ENCODE measurements at places on chromosomes 2 and 18.

GRCh38 chr18:816088-816653 is 4.1 kb upstream of the YES1 start:
- no peak for DNase-seq

- no peak for DNase-seq
These were observed 61.1 kb downstream of the ANTXR1 start for GRCh38 chr2:69073928-69074570.

DNA sequence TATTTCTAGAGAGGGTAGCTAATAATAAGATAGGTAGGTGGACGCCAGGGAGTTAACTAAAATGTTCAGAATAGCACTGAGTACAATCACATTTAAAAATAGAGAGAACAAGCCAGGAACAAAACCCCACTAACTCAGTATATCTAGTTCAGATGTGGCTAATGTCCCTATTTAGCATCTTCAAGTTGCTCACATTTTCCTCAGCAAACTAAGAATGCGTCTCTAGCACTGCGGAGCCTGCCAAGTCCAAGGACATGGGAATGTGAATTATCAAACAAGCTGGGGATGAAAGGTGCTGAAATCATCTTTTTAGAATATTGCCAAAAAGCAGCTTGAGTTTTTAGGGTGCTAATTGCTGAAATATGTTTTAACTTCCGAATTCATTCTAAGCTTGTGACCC is 398.5 kb upstream of the FIGN start:
- no peak for DNase-seq

GRCh38 chr2:235129850-235130249 is 178.0 kb downstream of the SH3BP4 start:
- no peak for DNase-seq

GRCh38 chr2:103809415-103809814 is 1044.5 kb upstream of the POU3F3 start:
- DNase-seq = no peak

- no peak for DNase-seq
These were observed 221.0 kb upstream of the EPAS1 start for GRCh38 chr2:46076251-46076650.

DNA sequence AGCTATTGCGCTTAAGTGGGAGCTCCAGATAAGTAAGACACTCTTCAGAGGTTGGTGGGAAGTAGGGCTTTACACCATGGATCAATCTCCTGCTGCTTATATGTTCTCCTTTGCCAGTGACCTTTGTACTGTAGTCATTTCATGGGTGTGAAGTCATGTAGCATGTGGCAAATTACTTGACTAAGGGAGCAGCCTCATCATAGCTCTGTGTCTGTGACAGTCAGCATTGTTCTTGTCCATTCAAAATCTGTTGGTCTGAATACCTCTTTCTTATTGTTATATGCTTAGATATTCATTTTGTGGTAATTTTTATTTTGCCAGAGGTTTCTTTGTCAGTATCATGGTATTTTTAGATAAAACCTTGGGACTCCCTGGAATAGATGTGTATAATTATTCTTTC is 18.2 kb downstream of the SLC4A1AP start:
- no peak for DNase-seq

DNA sequence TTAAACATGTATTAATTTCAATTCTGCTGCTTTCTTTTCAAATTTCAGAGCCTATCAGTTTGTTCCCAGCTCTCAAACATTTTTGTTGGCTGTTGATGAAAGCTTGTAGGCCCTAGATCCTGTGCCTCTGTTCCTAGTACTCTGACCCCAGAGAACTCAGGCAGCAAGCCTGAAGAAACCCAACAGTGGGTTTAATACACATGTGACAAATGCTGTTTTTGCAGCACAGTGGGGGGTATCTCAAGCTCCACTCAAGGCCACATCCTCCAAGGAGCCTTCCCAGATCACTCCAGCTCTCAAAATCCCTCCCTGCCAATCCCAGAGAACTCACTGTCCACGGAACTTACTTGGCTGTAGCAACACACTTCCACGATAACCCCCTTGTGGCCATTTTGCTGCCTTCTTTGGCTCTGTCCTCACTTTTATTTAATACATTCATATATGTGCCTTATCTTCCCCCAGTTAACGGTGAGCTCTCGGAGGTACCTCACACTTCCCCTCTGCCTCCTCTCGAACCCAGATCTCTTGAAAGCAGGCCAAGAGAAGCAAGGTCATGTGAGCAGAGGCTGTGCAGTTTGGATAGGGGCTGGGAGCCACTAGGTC is 122.4 kb downstream of the TNS1 start:
- DNase-seq = no peak

- DNase-seq = no peak
These were observed 77.4 kb upstream of the DNMT3A start for GRCh38 chr2:25418944-25419677.

DNA sequence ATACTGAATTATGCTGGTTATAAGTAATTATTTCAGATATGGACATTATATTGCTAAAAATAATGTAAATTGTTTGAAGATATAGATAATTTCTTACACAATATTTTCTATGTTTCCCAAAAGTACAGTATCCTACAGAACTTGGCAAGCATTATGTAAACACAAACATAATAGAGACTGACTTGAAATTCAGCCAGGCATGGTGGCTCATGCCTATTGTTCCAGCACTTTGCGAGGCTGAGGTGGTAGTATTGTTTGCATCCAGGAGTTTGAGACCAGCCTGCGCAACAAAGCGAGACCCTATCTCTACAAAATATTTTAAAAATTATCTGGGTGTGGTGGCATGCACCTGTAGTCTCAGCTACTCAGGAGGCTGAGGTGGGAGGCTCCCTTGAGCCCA is 1300.5 kb upstream of the DDX18 start:
- no peak for DNase-seq

- DNase-seq = peak; percentile 70
These were observed 159.4 kb downstream of the PIK3C3 start for GRCh38 chr18:42114310-42114943.

DNA sequence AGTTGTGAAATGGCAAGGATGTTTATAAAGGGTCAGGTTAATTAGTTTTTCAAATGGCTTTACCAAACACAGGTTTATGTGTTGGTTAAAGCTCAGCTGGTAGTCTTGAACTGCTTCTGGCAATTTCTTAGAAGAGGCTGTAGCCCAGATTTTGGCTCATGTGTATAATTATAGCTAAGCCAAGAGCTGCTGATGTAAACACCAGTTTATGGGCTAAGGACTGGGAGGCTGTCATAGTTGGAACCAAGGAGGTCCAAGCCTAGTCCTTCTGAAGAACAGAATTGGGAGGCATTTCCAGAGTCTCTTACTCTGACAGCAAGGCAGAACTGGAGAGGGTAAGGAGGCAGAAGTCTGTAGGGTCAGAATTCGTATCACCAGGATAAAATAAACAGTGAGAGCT is 25.4 kb downstream of the UBE2E3 start:
- no peak for DNase-seq

GRCh38 chr2:151762694-151763093 is 28.4 kb upstream of the NEB start:
- DNase-seq = no peak

- DNase-seq = no peak
These were observed 12.7 kb downstream of the ZNF24 start for GRCh38 chr18:35331367-35332087.

DNA sequence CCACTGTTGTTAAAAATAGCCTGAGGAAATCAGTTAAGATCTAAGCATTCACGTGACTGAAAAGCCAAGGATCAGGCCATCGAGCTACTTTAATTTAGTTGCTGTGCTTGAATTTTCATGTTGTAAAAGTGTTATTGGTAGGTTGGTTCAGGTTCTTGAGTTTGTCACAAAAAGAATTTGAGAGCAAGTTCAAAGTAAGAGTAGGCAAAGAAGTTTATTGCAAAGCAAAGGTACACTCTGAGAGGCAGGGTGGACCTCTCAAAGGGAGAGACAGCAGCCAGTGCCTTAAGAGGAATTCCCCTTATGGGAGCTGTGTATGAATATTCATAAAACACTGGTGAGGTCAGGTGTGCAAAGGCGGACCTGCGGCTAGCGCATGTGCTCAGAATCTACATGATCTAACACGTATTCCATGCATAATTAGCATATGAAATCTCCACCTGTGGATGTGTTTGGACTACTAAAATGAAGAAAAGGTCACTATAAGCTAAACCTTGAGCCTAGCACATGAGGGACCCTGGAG is 236.5 kb downstream of the NDUFA10 start:
- peak; percentile 12 for DNase-seq

DNA sequence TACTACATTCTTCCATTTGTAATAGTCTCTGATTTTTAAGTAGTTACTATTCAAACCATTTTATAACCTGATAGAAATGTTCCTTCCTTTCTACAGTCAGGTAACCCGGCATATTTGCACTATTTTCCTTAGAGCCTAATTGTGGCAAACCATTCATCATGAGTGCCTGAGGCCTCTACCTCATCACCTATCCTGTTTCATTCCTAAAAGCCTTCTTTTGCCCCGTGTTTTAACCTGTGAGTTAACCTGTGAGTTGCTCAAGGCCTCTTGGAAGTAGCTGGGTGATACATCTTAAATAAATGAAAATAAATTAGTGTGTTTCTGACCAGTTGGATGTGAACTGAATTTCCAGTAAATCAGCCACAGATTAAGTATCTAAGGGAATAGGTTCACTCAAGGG is 6.5 kb upstream of the KLHL29 start:
- DNase-seq = no peak

DNA sequence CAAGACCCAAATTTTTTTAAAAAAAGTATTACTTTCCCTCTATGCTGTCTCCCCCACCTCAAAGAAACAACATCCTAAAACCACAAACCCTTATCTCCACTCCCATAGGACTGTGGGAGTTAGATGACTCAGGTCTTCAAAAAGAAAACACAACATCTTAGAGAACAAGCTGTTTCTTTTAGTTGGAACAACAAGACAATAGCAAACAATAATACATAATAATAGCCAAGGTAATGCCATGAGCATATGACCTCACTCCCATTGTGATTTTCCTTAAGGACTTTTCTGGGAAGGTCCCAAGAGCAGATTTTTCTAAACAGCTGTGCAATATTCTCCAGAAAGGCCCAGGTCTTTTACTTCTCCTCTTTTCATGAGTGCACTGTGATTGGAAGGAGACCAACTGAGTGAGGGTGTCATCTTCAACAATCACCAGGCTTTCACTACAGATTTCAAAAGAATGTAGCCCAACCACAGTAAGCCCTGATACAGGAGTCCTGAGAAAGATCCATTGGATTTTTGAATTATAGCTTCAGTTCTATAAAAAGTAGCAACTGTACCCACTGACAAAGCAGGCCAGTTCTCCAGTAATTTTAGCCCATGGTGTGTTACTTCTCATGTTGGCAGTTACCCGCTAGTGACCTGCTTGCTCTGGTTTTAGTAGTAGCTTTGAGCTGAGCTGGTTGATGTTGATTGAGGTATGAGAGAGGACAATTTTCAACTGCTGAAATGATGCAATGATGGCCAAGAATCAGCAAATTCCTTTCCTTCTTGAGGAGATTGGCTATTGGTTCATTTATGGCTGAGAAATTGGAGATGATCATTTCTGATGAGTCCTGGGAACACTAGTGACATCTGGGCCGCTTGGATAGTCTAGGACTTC is 144.5 kb upstream of the TCF4 start:
- DNase-seq = no peak

GRCh38 chr2:218046238-218046637 is 22.8 kb upstream of the RUFY4 start:
- no peak for DNase-seq

DNA sequence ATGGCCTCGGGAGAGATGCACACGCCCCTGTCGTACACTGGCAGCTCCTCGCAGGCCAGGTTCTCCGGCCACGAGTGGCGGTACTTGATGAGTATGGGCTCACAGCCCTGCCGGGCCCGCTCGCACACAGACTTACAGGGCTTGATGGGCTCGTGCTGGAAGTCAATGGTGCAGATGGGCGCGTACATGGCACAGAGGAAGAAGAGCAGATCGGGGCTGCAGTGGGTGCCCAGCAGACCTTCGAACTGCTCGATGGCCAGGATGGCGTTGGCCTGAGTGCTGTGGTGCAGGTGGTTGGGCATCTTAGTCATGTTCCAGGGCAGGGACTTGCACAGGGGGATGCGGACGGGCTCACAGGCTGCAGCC is 359 bp downstream of the FRZB start:
- peak; percentile 8 for DNase-seq

GRCh38 chr2:172408143-172408766 is 19.1 kb upstream of the ITGA6 start:
- no peak for DNase-seq

DNA sequence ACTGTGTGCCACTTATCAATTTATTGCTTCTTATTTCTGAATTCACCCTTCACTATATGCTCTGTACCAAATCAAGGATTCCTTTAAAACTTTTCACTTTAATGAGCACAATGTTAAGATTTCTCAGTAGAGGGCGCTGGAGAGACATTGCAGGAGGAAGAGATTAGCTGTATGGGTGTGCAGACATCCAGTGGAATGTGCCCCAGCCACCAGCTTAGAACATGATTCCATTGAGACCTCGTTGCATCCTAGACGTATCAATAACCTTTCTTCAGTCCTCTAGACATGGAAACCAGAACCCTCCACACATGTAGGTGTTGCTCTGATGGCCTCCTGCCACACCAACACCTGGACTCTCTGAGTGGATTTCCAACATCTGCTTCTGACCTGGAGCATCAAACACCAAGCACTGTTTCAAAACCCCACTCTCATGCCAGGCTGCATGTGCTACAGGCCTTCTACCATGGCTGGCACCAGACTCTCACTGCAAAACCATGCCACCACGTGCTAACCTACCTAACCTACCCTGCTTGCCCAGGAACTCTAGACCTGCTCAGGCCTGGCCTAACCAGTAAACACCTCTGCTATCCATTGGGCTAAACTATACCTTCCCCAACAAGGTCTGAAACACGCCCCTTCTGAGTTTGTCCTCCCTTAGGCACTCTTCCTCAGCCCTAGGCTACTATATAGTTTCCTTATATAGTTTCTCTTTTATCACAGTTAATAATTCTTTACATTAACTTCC is 633.2 kb upstream of the PKDCC start:
- no peak for DNase-seq

DNA sequence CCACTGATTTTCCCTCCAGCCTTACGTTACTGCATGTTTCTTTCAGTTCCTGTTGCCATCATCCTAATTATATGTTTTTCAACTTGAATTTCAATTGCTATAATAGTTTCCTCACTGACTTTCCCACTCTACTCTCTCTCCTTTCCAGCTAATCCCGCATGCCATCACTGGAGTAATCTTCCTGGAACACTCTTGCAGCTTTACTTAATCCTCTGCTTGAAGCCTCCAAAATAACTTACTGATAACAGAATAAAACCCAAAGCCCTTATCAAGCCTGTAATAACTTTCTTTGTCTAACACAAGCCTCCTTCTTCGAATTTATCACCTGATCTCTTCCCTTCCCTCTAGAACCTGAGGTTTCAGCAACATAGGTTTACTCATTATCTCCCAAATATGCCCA is 237.3 kb downstream of the LTBP1 start:
- no peak for DNase-seq

GRCh38 chr2:190532581-190532980 is 1.9 kb downstream of the NEMP2 start:
- no peak for DNase-seq
